ENCODE measurements at places on chromosomes 4 and X.

GRCh38 chrX:154605566-154605965, 13.5 kb downstream of the CTAG1B start:
- no peak for DNase-seq

DNA sequence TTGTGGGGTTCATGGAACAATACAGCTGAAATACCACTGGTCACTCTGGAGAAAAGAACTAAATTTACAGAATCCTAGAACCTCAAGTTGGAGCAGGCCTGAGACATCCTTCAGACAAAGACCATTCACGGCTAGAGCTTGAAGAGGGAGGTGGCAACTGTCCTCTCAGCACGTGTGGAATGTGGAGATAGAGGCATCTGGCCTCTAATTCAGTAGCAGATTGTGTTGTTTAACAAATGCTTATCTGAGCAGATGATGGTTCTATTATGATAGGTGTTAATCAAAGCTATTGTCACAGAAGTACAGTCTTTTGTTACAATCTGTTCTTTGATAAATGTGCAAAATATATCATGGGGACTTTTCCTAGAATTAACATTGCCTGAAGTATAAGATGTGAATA, 121.7 kb upstream of the KCNIP4 start:
- no peak for DNase-seq

- DNase-seq, result no peak
Observed at GRCh38 chr4:98474408-98474844, 184.0 kb downstream of the TSPAN5 start.

DNA sequence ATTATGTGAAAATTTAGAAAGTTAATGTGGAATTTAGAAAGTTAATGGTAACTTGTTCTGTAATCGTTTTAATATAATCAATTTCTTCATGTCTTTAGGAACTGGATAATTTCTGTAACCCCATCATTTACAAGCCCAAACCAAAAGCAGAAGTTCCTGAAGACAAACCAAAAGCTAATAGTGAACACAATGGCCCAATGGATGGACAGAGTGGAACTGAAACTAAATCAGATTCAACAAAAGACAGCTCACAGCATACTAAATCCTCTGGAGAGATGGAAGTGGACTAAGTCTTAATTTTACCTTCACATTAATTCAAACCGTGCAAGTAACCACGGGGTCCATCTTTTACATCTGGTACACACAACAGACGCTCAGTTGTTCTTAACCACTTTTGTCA, 48.1 kb upstream of the PLK4 start:
- no peak for DNase-seq

DNA sequence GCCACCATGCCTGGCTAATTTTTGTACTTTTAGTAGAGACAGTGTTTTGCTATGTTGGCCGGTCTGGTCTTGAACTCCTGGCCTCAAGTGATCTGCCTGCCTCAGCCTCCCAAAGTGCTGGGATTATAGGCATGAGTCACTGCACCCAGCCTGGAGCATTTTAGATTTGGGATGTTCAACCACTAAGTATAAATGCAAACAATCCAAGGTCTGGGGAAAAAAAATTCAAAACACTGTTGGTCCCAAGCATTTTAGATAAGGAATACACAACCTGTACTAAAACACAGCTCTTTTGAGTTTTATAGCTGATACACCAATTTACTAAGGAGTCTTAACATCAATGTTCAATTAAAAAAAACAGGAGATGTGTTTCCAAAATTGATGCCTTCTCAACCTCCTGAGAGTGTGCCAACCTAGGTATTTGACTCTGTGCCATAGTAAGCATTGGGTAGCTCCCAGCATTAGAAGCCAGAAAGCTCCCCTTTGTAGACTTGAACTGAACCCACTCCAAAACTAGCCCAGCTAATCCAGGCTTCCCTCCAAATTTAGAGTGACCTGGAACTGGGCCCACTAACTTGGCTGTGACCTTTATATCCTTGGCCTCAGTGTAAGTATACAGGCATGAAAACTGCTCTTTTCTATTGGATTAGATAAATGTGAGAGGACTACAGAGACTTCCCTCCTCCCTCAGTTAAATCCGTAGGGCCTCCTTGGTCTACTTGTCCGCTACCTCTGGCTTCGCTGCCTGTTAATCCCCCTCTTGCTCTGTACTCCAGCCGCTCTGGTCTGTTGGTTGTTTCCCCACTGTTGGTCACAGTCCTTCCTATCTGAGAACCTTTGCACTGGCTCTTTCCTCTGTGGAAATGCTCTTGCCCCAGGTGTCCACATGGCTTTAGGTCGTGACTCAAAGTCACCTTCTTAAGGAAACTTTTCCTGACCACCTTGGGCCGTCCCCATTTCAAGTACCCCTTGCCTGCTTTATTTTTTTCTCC, 77.6 kb downstream of the CCKAR start:
- no peak for DNase-seq

GRCh38 chrX:132664273-132664672, 175.4 kb upstream of the MBNL3 start:
- DNase-seq, result no peak

DNA sequence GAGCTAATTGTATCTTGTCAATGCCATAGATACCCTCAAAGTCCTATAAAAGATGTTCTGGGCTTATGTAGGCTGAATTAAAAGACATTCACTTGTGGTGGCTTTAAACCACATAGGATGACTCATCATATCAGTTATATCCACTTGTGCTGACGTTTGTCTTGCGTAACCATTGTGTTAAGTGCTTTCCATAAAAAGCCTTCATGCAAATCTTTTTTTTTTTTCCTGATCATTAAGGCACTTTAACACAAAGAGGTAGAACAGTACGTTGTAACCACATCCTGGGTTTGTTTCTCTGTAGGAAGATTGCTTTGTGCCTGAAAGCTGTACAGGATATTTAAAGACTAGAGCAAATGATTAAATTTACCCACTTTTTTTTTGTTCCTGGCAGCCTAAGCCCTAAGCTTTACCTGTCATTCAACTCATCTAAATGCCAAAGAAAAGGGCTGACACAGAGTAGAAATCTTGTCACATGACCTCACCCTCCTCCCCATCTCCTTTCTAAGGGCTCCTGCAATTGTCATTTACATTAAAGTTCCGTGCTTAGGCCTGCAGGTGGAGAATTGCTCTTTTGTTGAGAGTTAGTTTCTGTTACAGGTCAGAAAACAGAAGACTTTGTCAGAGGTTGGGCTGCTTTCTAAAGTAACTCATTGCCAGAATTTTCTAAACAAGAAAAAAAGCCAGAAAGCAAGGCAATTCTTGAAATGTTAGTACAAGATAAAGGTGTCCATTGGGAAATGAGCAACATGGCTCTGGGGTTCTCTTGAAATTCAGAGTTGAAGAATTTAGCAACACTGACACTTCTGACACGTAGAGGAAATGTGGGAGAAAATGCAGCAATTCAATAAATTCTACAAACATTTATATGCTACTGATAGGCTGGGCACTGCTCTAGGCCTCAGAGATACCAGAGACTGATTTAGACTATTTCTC, 555.6 kb downstream of the PPARGC1A start:
- peak; percentile 75 for DNase-seq

DNA sequence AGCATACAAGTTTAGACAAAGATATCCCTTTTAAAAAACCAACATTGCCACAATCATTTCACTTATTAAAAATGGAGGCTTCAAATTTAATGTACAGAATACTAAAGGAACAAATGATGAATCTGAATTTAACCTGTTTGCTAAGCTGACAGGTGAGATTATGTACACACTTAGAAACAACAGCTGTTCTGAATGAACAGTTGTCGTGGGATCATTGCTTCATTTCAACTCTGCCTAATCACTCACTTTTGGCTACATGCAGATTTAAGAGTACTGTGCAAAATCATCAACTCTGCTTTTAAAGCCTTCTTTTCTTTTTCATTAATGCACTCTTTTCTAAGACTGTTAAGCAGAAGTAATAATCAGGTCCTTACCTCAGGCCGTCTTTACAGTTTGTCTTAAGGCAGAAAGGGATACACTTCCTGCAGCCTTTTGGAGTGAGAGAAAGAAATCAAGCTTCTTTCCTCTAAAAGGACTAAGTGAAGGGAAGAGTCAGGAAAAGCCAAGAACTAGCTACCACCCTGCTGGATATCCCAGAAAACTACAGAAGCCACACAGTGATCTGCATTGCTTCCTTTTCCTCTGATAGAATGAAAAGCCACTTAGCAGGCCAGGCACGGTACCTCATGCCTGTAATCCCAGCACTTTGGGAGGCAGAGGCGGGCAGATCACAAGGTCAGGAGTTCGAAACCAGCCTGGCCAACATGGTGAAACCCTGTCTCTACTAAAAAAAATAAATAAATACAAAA, 54.7 kb upstream of the NPNT start:
- no peak for DNase-seq

GRCh38 chr4:105624530-105624929, 72.1 kb downstream of the ARHGEF38 start:
- DNase-seq, result no peak

- no peak for DNase-seq
Observed at GRCh38 chrX:68086709-68087108, 346.6 kb downstream of the OPHN1 start.

GRCh38 chr4:105215609-105216313, 69.1 kb downstream of the TET2 start:
- no peak for DNase-seq

- no peak for DNase-seq
Observed at GRCh38 chr4:121819216-121819965, 4.3 kb downstream of the CCNA2 start.

- no peak for DNase-seq
Observed at GRCh38 chr4:105896461-105896942, 1.2 kb downstream of the NPNT start.

DNA sequence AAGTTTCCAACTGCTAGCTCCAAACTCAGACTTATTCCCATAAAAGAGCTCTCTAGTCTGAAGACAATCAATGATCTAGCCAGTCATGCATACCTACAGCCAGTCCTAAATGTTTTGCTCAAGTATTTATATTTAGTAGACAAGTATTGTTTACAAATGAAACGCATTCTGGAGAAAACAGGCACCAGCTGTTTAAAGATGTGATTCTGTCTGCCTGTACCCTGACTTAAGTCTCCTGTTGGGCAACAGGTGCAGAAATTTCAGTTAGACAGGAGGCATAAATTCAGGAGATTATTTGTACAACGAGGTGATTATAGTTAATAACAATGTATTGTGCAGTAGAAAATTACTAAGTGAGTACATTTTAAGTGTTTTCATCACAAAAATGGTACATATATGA, 28.9 kb downstream of the LNX1 start:
- DNase-seq, result no peak

DNA sequence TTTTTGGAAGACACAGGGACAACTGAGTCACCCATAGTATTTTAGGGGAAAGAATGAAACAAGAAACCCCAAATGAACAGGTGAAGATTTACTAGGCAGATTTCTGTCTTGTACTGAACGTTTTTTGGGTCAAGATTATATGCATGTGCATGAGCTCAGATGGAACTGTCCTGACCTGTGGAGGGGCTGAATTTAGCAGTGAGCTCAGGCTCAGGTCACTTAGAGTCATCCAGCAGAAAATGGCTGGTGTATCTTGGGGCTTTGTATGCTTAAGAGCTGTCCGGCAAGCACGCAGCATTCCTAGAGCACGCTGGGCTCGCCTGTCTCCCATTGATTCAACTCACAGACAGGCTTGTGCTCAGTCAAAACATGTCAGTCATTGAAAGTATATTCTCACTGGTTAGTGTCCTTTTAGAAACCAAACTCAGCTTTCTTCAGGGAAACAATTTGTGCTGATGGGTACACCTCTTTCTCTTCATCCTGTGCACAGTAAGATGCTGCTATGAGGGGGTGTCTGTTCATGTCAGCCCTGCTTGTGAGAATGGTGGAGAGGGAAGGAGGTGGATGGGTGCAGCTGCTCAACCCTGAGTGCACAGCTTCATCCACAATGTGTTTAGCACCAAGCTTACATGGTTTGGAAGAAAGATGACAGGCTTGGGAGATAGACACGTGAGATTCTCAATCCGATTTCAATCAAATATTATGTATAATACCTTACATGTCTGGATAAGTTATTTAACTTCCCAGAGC, 47.5 kb upstream of the PDLIM3 start:
- DNase-seq, result no peak

DNA sequence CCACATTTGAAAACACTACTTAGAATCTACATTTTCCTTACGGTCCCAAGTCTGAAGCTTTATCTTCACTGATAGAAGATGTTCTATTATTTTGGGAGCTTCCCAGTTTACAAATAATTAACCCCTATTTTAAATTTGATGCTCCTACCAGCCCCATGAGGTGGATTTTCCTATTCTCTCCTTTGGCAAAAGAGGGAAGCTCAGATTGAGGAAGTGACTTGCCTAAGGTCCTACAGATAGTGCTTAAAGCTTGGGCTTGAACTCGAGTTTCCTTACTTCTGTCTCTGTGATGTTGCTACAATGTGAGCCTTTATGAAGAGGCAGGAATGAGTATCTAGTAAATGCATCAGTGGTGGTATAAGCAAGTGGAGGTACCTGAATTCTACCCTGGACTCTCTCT, 27.5 kb downstream of the HEPH start:
- no peak for DNase-seq

DNA sequence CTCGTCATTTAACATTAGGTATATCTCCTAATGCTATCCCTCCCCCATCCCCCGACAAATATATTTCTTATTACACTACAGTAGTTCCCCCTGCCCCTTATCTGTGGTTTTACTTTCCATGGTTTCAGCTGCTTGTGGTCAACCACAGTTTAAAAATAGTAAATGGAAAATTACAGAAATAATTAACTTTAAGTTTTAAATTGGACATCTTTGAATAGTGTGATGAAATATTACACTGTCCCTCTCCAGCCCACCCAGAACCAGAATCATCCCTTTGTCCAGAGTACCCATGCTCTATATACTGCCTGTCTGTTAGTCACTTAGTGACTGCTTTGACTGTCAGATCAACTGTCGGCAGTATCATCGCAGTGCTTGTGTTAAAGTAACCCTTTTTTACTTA, 47.4 kb upstream of the VEGFC start:
- DNase-seq, result no peak

GRCh38 chr4:155842080-155842479, 24.0 kb downstream of the ASIC5 start:
- no peak for DNase-seq
